ENCODE measurements at places on chromosomes 6 and 20.

GRCh38 chr6:2020909-2021308 lies 224.5 kb downstream of the GMDS start:
- no peak for DNase-seq

- peak; percentile 60 for DNase-seq
Measured at GRCh38 chr20:35166242-35166830, 5.5 kb upstream of the PROCR start.

DNA sequence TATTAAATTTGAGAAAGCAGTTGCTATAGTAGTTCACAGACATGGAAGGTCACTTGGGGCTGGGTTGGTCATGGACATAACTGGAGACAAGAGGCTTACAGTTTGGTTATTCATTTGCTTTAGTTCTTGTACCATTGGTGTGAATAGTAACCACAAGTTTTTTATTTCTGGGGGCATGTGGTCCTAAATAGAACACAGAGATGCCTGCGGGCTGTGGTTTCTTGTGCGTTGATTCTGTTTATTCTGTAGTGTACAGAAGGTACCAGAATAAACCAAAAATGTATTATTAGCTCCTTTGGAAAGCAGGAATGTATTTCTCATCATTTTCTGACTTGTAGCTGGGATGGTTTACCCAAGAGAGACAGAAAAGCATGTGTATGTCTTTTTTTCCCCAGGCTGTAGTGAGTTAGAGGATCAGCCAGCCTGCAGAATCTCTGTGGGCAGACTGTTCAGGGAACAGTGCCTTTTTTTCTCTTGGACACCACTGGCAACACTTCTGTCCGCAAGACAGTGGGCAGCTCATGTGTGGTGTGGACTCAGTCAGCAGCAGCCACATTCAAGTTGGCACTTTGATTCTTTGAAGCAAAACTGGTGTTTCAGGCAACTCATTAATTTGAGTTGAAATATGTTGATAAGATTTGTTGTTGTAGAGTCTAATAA lies 122.1 kb downstream of the LRRC1 start:
- DNase-seq = no peak

DNA sequence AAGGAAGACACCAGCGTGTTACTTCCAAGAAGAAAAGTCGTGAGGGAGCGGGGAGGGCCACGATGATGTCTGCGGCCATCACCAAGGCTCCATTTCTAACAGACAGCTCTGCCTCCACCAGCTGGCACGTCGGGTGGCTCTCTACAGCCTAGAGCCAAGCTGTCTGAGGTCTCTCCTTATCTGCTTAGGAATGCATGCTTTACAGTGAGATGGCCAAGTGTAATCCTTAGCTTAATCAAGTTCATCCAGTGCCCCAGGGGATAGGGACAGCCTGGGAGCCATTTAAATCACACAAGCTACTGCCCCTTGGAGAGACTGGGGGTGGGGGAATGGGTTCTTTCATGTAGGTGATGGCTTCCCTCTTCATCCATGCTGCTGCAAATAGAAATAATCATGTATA lies 213.8 kb upstream of the CST7 start:
- no peak for DNase-seq

- DNase-seq = no peak
Measured at GRCh38 chr6:52612336-52613054, 35.6 kb upstream of the TRAM2 start.
